ENCODE measurements at places on chromosomes 2 and 18. TPM values are rescaled to one million over a fixed set of nuclear protein-coding genes. Genes with fewer than 3 reads are reported as not detected.

MAP2 gene
- total RNA-seq: 2.1 TPM

CHRNG gene
- not detected for total RNA-seq

ASTL gene
- not detected for total RNA-seq

CD28 gene
- not detected for total RNA-seq

SERPINB13 gene
- total RNA-seq: not detected

CIB4 gene
- total RNA-seq: not detected

OTOS gene
- total RNA-seq: not detected

PRKAG3 gene
- total RNA-seq: not detected

LAMA3 gene
- total RNA-seq: under 0.01 TPM

TUBA4B gene
- not detected for total RNA-seq

All from melanocyte of skin (primary cell).